ENCODE measurements at places on chromosomes 2 and 18. TPM values are rescaled to one million over a fixed set of nuclear protein-coding genes. Genes with fewer than 3 reads are reported as not detected.

ZNF396 gene
- 0.45 TPM for total RNA-seq

CYP27C1 gene
- not detected for total RNA-seq

IL36G gene
- not detected for total RNA-seq

CNGA3 gene
- not detected for total RNA-seq

NDUFAF7 gene
- total RNA-seq, result 20.2 TPM

EN1 gene
- total RNA-seq, result not detected

CNOT9 gene
- total RNA-seq, result 91.7 TPM

ICOS gene
- total RNA-seq, result 40.9 TPM

IL18R1 gene
- 21.3 TPM for total RNA-seq

FRZB gene
- not detected for total RNA-seq

BOLL gene
- not detected for total RNA-seq

GPR55 gene
- 2.9 TPM for total RNA-seq

KCNE4 gene
- total RNA-seq, result not detected

CARF gene
- total RNA-seq, result 8.0 TPM

TGFA gene
- 0.07 TPM for total RNA-seq

ACMSD gene
- total RNA-seq, result not detected

NCOA1 gene
- 22.8 TPM for total RNA-seq

DES gene
- not detected for total RNA-seq

PLEKHH2 gene
- 2.3 TPM for total RNA-seq

FAP gene
- not detected for total RNA-seq

ALLC gene
- not detected for total RNA-seq

ALK gene
- not detected for total RNA-seq

OTOS gene
- not detected for total RNA-seq

SULT1C4 gene
- total RNA-seq, result not detected
